GM12865 (cell line): ENCODE measurements at places on chromosomes 11 and 22.

GRCh38 chr11:119856681-119857485 lies 127.9 kb upstream of the NECTIN1 start:
- no peak for DNase-seq

DNA sequence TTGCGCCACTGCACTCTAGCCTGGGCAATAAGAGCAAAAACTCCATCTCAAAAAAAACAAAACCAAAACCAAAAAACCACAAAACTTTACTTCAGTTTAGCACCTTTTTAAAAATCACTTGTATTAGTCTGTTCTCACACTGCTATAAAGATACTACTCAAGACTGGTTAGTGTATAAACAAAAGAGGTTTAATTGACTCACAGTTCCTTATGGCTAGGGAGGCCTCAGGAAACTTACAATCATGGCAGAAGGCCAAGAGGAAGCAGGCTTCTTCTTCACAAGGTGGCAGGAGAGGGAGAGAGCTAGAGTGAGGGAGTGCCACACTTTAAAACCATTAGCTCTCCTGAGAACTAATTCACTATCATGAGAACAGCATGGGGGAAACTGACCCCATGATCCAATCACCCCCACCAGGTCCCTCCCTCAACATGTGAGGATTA lies 261.3 kb downstream of the TMEM135 start:
- no peak for DNase-seq

- DNase-seq, result peak; percentile 94
Measured at GRCh38 chr11:59560702-59561473, 49.5 kb downstream of the OR4D9 start.

- peak; percentile 8 for DNase-seq
Measured at GRCh38 chr11:112520354-112520753, 259.7 kb upstream of the PLET1 start.

DNA sequence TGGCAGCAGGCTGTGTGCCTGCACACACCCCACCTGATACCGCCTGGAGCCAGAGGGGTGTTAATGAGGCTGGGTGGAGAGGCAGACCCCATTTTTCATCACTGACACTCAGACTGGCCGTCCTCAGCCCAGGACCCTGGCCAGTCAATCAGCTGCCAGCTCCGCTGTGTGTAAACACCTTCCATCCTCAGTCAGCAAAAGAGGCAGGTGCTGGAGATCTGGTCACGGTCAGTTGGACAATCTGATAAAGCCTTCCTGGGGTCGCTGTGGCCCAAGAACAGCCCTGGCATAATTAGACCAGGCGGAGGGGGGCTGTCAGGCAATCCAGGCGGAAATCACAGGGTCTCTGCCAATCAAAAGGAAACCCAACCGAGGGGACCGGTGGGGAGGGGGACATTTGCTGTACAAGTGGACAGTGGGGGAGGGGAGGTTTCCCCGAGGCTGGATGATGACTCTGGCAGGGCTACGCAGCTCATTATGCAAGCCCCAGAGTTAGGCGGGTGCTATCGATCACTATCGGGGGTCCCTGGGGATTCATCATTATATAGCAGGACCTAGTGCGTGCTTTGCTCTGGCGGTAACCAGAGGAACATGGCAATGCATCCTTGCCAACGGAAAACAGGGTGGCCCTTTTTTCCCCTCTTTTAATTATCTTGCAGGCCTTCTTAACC lies 72.9 kb downstream of the ABTB2 start:
- no peak for DNase-seq

GRCh38 chr22:41976070-41976901 lies 7.0 kb downstream of the SEPTIN3 start:
- DNase-seq, result peak; percentile 38

DNA sequence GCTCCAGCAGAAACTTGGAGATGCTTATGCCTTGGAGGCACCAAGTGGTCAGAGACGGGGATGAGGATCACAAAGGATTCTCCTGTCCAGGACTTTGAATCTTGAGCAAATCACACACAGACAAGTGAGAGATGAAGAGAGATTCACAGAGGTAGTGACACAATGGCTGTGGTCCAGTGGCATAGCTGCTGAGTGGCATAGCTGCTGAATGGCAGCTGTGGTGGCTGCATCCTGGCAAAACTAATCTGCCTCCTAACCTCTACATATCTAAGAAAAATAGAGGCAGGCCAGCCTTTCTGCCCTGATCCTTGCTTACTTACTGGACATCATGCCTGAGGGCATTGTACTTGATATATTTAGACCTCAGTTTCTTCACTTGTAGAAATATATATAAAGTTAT lies 102.6 kb downstream of the CD44 start:
- no peak for DNase-seq

- DNase-seq, result no peak
Measured at GRCh38 chr11:68099057-68099456, 22.1 kb downstream of the CHKA start.

GRCh38 chr11:1750481-1750839 lies at the start of gene IFITM10:
Gene IFITM10 (minus strand): TSS chr11:1750595. CDS start chr11:1750442, 153 bp downstream.
- no peak for DNase-seq

DNA sequence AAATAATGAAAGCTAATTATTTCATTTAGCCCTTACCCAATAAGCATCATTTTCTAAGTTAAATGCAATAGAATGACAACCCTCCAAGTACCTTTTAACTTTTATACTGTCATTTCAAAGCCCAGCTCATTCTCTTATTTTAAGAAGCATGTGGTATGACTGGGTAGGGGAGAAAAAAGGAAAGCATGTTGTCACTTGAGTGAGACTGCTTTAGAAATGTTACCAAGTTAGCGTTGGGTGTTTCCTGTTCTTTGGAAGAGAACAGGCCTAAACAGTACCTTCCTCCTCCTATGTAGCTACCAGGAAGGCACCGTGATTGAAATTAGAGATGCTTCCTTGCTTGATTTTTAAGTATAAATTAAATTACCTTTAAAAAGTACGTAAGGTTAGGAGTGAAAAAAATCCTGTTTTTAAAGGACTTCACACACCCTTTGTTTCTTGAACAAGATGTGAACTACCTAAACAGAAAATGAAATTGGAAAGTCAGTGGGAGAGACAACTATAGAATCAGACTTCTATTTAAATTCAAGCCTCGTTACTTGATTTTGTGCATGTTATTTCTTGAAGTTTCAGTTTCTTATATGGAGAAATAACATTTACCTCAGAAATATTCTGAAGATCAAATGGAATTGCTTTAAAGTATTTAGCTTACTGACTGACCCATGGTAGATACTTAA lies 741 bp upstream of the CNTF start:
- DNase-seq, result peak; percentile 39

DNA sequence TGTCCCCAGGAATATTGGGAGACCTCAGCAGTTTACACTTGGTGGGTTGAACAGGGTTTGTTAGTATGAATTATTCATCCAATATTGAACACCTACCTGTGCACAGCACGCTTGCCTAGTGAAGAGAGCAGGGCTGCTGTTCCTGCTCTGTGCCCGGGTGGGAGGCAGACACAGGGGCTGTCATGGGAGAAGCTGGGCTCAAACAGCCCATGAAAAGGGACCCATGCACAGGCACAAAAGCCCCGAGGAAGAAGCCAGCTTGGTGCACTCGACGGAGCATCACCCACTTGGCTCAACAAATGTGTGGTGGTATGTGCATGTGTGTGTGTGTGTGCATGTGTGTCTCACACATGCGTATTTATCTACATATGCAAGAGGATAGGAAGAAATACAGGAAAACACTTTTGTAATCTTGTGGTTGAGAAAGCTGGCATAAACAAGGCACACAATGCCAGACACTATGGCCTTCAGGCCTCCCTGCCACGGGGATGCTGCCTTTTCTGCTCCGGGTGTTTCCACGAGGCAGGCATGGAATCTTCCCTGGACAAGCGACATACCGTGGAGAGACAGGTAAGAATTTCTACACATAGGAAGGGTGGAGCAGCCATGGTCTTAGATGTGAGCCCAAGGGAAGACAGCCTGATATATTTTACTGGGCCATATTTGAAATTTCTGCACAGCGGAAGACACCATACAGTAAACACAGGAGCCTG lies 5.0 kb upstream of the APOBEC3A start:
- DNase-seq, result no peak

- no peak for DNase-seq
Measured at GRCh38 chr11:132692891-132693290, 839.4 kb downstream of the OPCML start.

- DNase-seq, result no peak
Measured at GRCh38 chr11:14362611-14363010, 3.6 kb upstream of the RRAS2 start.

DNA sequence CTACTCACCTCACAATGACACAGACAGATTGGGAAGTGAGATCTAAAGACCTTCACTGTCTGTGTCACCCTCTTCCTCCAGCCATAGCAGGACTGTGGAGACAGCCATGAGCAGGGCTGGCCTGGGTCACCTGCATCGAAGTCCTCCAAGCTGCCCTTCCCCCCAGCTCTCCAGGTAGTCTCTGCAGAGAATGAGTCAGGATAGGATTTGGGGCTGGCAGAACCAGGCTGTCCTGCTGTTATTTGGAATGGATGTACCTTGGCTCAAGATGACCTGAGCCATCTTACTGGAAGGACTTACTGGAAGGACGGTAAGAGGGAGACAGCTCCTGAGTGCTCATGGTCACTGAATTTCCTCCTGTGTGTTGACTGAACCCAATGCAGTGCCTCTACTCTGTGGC lies 29.2 kb downstream of the GGTLC2 start:
- DNase-seq, result no peak

- no peak for DNase-seq
Measured at GRCh38 chr11:116473206-116473769, 299.5 kb downstream of the BUD13 start.

- DNase-seq, result no peak
Measured at GRCh38 chr11:76314741-76315090, 66.2 kb downstream of the THAP12 start.

DNA sequence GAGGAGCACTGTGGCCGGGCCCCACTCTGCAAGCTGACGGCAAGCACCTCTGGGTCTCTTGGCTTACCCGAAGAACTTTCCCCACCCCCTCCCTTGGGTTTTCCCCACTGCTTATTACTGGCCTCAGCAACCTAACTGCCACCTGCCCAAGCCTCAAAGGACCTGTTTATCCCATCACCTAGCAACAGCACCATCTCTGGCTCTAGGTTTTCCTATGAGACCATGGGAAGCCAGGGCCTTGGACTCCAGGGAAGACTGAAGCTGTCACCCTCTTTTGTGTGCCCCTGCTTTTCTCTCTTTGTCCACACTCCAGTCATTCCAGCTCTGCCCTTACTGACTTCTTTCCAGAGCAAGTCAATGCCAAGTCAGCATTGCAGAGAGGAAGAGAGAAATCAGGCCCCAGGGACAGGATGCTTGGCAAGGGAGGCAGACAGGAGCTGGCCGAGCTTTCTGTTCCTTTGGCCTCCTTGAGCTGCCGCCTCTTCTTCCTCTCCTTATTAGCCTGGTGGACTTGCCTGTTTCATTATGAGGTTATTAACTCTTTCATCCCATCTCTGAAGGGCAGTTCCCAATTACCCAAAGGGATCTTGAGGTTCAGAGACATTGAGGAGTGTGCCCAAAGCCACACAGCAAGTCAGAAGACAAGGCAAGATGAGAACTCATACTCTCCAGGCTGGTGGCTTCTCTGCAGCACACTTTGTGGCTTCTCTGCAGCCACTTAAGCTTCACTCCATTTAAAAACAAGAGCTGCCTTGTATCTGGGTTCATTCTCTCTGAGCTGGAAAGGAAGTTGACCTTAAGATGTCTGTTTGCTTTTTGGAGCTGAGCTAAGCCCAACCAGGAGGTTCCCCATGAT lies at the start of gene SMIM35:
TSS of gene SMIM35 (minus strand) at position 51 of the 856 bp plus-strand sequence. CDS start 206 bp downstream, outside the sequence.
- DNase-seq, result no peak

- DNase-seq, result no peak
Measured at GRCh38 chr11:118998822-118999221, 884 bp downstream of the CENATAC start.

DNA sequence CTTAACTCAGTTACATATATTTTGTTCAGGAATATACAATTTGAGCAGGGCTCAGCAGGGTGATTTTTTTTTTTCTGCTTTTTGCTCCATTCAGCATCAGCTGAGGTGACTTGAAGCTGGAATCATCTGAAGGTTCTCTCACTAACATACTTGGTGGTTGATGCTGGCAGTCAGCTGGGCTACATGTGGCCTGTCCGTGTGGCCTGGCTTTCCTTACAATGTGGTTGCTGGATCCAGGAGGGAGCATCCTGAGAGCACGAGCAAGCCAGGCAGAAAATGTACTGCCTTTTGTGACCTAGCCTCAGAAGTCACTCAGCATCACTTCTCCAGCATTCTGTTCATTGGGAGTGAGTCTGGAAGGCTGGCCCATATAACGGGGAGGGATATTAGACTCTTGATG lies 151.6 kb upstream of the E2F8 start:
- no peak for DNase-seq

- DNase-seq, result no peak
Measured at GRCh38 chr11:101497291-101497690, 86.5 kb downstream of the TRPC6 start.

DNA sequence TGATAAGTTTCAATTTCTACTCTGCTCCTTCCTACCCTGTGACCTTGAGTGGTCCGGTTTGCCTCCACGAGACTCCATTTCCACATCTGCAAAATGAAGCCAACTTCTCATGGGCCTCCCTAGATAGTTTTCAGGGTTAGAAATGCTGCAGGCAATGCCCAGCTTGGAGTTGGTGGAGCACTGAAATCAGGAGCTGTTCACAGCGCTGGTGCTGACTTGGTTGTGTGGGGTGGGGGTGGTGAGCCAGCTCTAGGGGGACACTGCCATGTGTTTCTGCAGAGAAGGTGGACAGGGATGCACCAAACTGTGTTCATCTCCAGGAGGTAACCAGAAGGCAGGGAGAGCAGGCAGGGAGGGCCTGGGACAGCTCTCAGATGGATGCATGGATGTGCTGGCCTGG lies 37.0 kb downstream of the SGSM1 start:
- DNase-seq, result no peak

DNA sequence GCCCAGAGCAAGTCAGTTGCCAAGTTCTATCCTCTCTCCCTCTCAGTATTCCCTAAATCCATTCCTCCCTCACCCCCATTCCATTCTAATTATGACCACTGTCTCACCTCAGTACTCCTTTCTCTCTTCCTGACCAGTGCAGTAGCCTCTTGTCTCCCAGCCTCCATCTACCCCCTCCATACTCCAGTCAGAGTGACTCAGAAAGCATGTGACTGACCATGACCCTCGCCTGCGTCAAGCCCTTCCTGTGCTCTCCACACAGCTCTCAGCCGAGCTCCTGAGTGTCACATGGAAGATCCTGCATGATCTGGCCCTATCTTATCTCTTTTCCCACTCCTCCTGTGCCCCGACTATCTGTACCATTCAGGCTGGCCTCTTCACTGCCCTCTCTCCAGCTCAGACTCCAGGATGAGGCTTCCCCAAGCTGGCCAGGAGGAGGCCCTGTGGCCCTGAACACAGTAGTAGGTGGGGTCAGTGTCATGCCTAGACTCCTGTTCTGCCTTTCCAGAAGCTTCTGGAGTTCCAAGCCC lies 42.6 kb downstream of the NEU3 start:
- DNase-seq, result no peak

- DNase-seq, result no peak
Measured at GRCh38 chr11:100438376-100438775, 248.7 kb upstream of the ARHGAP42 start.

GRCh38 chr11:11531131-11531908 lies 90.5 kb downstream of the GALNT18 start:
- DNase-seq, result no peak

GRCh38 chr11:94032066-94032465 lies 10.9 kb downstream of the HEPHL1 start:
- DNase-seq, result no peak
